ENCODE measurements at places on chromosomes 16 and 17.

DNA sequence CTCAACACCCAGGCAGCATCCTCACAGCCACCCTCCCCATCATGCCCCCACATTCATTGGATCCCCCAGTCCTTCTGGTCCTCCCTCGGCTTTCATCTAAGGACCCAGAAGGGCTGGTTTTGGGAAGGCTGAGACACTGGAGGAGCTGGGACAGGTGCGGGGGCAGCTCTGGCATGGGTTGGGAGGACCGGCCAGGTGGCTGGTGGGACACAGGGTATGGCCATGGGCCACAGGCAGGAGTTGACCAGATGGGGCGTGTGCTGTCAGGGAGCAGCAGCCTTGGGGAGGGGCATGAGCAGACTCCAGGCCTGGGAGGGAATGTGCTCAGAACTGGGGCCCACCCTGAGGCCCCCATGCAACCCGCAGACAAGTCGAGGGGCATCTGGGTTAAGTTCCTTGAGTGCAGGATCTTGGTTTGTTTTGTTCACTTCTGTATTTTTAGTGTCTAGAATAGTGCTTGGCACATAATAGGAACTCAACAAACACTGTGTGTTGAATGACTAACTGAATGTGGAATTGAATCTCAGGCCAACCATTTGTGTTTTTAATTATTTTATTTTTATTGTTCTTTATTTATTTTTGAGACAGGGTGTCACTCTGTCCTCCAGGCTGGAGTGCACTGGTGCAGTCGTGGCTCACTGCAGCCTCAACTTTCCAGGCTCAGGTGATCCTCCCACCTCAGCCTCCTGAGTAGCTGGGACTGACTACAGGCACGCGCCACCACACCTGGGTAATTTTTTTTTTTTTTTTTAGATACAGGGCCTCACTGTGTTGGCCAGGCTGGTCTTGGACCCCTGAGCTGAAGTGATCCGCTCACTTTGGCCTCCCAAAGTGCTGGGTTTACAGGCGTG is 5.6 kb downstream of the P2RX1 start:
- DNase-seq = no peak

DNA sequence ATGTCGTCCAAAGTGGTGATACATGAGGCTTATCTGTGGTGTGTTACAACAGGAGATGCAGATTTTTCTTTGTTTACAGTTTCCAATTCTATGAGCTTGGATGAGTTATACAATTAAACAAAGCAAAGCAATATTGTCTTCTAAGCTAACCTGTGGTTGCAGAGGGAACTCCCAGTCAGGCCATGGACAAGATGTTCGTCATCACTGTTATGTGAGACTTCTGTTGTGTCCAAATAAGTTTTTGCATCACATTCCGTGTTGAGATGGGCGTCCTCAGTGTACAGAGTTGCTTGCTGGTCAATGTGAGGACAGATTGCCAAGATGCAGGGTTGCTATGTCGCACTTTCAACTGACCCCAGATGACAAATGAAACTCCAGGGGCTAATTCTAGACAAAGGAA is 189.3 kb downstream of the IRF8 start:
- no peak for DNase-seq

- DNase-seq = no peak
Measured at GRCh38 chr17:81483085-81483861, 29.3 kb downstream of the ACTG1 start.

DNA sequence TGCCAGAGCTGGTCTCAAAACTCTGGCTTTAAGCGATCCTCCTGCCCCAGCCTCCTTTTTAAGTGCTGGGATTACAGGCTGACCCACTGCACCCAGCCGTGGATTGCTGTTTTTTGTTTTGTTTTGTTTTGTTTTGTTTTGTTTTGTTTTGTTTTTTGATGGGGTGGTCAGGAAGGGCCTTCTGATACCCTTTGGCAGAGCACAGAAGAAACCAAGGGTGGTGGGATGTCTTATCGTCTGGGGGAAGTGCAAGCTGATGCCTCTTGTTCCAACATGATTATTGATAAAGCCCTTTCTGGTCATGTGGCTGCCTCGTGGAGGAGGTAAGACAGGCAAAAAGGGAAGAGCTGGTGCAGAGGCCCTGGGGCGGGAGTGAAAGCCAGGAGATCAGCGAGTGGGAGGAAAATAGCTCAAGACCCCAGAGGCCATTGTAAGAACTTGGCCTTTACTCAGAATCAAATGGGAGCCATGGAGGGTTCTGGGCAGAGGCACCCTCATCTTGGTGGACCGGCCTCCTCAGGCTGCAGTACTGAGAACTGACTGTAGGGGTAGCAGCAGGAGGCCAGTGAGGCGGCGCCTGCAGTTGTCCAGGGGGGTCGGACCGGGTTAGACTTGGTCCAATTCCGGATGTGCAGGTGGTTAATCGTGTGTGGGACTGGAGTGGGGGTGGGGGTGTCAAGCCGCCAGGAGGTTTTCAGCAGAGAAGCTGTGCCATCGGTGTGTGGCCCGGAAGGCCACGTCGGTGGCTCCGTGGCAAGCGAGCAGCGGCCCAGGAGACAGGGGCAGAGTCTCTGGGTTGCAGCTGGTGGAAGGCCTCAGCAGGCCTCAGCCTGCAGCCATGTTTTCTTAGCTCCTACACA is 84.4 kb upstream of the GSE1 start:
- peak; percentile 22 for DNase-seq

- DNase-seq = no peak
Measured at GRCh38 chr17:18155179-18155578, 28.4 kb upstream of the ALKBH5 start.

DNA sequence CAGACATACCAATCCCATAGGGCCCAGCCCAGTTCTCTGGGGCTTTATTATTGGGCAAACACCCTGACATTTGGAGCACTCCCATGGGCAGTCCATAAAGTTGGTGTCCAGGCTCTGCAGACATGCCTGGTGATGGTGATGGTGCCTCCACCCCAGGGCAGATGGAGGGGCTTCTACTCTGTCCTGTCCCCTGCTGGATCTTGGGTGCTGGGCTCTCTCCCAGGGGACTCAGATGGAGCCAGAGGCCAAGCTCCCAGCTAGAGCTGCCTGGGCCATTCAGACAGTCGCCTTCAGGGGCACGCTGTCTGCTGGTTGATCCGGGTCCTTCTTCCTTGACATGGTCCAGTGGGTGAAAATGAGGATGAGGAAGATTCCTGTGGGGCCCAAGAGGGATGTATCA is 10.6 kb downstream of the CDH16 start:
- DNase-seq = no peak
